ENCODE measurements at places on chromosomes 11 and 22.

DNA sequence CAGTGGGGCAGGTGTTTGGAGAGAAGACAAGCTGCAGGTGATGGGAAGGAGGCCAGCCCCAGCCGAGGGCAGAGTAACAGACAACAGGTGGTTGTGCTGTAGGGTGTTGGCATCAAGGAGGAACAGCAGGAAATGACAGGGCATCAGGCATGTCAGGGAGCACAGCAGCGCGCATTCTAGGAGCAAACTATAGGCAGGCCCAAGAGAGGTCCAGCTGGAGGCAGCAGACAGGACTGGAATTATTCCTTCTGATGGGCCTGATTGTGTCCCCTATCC lies 13.6 kb downstream of the ADM start:
- DNase-seq: no peak

DNA sequence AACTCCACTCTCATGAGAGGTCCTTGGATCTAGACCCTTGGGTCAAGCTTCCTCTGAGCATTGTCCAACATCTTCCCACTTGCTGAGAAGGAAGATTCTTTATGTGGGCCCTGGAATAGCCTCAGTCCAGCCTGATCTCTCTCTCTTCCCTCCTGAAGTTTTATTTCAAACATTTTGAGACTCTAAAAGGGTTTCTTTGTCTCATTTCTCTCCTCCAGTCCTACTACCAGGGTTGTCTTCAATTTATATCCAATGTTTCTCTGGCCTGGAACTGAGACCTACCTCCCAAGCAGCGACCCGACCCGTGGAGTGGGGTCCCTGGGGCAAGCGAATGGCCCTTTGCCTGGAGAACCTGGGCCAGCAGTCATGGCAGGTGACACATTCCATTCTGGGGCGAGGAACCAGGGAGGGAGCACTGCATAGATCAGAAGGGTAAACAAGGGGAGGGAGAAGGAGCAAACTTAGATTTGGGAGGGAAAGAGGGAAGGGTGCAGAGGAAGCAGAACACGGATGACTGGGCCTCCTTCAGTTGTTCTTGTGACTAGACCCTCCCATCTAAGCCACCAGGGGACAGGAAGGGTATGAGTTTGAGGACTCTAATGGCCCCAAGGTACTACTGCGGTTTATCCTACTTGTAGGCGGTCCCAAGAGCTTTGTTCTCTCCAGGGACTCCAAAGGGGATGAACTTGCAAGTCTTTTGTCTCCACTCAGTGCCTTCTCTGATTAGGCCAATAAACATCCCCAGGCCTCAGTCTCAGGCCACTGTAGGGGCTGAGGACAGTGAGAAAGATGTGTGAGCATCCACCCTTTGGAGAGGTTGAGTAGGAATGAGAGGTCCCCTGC lies 14.2 kb upstream of the PRAME start:
- DNase-seq: no peak

DNA sequence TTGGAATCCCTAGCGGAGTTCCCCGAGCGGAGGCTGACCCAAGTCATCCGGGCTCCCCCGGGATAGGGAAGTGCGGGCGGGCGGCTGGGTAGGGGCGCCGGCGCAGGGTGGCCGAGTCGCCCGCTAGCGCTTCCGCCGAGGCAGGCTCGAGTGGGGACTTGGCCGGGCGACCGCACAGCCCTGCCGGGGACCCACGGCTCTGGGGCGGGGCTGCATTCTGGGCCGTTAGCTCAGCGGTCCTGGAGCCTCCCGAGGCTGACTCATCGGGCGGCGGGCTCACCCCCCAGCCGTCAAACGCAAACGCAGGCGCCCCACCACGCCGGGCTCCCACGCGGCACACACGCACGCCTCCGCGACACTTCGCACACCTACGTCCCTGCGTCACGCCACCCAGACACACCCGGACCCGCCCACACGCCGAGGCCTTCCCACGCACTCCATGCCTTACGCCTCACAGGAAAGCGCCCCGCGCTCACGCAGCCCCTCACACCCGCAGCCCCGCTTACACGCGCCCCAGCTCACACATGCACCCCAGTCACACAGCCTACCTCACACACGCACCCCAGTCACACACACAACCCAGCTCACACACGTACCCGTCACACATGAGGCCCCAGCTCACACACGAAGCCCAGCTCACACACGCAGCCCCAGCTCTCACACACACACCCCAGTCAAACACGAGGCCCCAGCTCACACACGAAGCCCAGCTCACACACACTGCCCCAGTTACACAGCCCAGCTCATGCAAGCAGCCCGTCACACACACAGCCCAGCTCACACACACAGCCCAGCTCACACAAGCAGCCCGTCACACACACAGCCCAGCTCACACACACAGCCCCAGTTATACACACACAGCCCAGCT lies 1.2 kb downstream of the PHLDB1 start:
- peak; percentile 92 for DNase-seq

DNA sequence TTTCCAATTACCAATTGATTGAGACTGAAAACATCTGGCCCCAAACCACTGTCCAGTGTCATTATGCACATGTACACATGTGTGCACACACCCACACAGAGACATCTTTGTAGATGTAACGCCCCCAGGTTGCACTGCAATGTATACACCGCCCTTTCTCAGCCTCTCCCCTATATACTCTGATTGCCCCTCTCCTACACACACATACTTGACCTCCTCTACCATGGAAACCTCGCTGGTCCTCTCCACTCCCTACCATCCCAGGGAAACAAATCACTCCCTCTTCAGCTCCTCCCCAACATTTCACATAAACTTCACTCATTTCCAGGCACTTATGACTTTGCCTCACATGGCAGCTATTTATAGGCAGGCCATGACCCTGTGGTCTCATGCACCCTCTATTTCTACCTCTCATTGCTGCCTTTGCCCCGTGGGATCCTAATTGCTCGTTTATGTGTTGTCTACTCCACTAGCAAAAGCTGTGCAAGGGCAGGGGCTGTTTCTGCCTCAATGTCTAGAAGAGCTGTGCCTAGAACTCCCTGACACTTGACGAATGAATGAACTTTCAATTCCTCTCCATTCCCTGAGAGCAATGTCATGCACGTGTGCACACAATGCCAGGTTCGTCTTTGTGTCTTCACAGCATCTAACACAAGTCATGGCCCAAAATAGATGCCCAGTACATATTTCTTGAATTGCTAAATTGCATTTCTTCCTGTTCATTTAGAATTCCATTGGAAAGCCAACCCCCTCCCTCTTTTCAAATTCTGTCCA lies 10.0 kb upstream of the TMA7B start:
- no peak for DNase-seq

DNA sequence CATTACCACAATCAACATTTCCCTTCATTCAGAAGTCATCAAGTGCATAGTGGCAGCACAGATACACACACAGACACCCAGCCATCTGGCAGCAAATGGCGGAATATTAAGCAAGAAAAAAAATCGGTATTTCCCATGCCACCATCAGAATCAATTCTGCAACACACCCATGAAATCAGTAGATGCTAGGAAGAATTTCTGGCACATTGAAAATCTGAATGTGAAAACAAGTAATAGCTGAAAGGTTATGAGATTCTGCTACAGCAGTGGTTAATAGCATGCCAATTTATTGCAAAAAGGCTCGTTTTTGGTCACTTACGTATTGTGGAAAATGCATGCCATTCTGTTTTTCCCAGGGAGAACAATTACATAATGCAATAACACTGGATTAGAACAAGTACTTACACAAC lies 91.1 kb downstream of the PICALM start:
- no peak for DNase-seq

- DNase-seq: peak; percentile 49
Observed at GRCh38 chr11:128725630-128726319, 31.9 kb downstream of the FLI1 start.

DNA sequence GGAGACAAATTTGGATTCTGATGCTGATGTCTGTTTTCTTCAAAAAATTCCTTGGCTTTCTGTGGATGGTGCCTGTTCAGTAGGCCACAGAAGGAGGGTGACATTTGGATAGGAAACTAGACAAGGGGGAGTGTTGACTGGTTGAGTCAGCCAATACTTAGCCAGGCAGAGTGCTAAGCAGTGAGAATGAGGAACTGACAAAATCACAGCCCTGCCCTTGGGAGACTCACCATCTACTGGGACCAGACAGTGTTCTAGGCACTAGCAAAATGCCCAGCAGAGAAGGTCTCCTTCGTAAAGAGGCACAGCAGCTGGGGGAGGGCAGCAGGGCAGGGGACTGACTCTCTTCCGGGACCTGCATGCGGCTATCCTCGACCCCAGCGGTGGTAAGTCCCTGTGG lies 190.2 kb downstream of the DSCAML1 start:
- DNase-seq: no peak

GRCh38 chr11:62245271-62245753 lies 3.3 kb downstream of the SCGB1D2 start:
- DNase-seq: peak; percentile 70

DNA sequence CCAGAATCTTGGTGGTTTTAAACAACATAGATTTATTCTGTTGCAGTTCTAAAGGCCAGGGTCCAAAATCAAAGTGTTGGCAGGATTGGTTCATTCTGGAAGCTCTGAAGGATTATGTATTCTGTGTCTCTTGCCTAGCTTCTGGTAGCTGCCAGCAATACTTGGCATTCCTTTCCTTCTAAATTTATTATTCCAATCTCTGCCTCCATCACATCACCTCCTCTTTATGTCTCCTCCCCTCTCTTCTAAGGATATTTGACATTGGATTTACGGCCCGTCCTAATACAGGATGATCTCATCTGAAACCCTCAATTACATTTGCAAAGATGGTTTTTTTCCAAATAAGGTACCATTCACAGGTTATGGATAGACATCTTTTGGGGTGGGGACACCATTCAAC lies 186.5 kb downstream of the SBF2 start:
- DNase-seq: no peak

- DNase-seq: no peak
Observed at GRCh38 chr22:20106205-20106848, 9.6 kb upstream of the RANBP1 start.

DNA sequence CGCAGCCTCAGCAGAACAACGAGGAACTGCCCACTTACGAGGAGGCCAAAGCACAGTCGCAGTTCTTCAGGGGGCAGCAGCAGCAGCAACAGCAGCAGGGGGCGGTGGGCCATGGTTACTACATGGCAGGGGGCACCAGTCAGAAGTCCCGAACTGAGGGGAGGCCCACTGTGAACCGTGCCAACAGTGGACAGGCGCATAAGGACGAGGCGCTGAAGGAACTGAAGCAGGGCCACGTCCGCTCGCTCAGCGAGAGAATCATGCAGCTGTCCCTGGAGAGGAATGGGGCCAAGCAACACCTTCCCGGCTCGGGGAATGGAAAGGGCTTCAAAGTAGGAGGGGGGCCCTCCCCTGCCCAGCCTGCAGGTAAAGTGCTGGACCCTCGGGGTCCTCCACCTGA lies 31.6 kb downstream of the AMOTL1 start:
- no peak for DNase-seq

- DNase-seq: peak; percentile 96
Observed at GRCh38 chr11:10908215-10908951, 50.5 kb upstream of the ZBED5 start.

DNA sequence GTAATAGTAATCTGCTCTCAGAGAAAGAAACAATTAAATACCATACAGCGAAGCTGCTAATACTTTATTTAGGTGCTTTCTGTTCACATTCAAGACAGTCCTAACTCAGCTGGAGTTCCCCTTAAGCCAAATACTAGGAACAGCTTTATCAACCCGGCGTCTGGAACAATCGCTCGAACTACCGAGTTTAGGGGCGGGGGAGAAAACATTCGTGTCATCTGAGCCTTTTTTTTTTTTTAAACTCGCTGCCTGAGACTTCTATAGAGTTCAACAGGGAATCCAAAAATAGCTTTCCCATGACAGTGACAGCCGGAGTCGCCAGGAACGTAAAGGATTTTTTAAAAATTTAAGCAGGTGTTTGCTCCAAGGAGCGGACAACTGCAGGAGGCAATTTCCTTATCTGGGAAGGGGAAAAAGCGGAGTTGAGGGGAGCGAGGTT lies 852 bp downstream of the TRAF6 start:
- DNase-seq: peak; percentile 58

GRCh38 chr22:23695571-23696325 lies 4.9 kb downstream of the RGL4 start:
- no peak for DNase-seq

DNA sequence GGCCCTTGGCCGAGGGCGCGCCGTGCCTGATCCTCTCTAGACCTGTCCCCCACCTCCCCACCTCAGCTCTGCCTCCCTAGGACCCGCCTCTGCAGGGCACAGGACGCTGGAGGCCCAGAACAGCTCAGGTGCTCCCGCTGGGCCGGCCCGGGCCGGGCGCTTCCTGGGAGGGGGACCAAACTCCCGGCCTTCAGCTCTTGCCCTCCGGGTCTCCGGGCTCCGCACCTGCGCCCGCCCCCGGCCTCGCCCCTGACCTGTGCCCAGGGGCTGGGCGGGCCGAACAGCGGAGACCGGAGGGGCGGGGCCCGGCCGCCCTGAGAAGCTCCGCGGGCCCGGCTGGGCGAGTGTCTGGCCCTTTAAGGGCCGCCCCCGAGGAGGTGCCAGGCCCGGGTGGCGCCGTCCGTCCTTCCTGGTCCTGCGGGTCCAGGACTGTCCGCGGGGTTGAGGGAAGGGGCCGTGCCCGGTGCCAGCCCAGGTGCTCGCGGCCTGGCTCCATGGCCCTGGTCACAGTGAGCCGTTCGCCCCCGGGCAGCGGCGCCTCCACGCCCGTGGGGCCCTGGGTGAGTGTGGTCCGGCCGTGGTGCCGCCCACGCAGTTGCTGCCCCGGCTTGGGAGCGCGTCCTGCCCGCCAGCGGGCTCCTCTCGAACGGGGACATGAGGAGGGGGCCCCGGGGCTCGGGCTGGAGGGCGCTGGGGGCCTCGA lies at the start of gene SSH3:
Gene SSH3 (plus strand): TSS at position 399 of the 703 bp plus-strand sequence. CDS start 96 bp downstream, at position 495.
- DNase-seq: peak; percentile 80
